Gastroesophageal sphincter (tissue), 4 donors: ENCODE measurements at places on chromosomes 4 and X.

- H3K36me3 ChIP-seq = no peaks in the 10 kb centered on the region
- H3K27ac ChIP-seq = no peak overlapping the region
- H3K4me3 ChIP-seq = no peak overlapping the region
- no peaks in the 10 kb centered on the region for H3K4me1 ChIP-seq
- H3K27me3 ChIP-seq = no peaks in the 10 kb centered on the region
- ATAC-seq = no peak
Measured at GRCh38 chrX:111519215-111519614, 7.8 kb downstream of the SERTM2 start.

DNA sequence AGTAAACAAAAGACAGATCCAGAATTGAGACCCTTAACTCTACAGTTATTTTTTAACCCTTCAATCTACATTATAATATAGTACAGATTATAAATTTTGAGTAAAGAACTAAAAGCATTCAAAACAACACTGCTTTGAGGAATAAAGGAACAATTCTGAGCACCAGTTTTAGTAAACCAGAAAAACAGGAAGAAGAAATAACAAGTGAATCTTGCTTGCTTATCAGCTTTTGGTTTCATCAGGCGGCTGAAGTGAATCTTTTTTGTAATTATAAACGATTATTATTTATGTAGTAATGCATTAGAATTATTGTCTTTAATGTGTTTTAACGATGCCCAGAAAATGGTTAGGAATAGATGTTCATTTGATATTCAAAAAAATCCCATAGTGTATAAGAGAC, 305.4 kb downstream of the ARAP2 start:
- H3K4me3 ChIP-seq = no peak overlapping the region
- ATAC-seq = no peak
- no peaks in the 10 kb centered on the region for H3K36me3 ChIP-seq
- H3K27me3 ChIP-seq = no peaks in the 10 kb centered on the region
- no peaks in the 10 kb centered on the region for H3K4me1 ChIP-seq
- no peak overlapping the region for H3K27ac ChIP-seq

- no peaks in the 10 kb centered on the region for H3K4me1 ChIP-seq
- H3K4me3 ChIP-seq = no peak overlapping the region
- H3K36me3 ChIP-seq = no peaks in the 10 kb centered on the region
- H3K27ac ChIP-seq = no peak overlapping the region
- ATAC-seq = no peak
Measured at GRCh38 chrX:55486736-55487135, 2.9 kb downstream of the USP51 start.

GRCh38 chr4:151114338-151114737, 14.9 kb downstream of the RPS3A start:
- no peaks in the 10 kb centered on the region for H3K27me3 ChIP-seq
- no peaks in the 10 kb centered on the region for H3K36me3 ChIP-seq
- peak overlapping the region; percentile 55 for H3K27ac ChIP-seq
- H3K4me1 ChIP-seq = peaks cover 21% of the 10 kb centered on the region

DNA sequence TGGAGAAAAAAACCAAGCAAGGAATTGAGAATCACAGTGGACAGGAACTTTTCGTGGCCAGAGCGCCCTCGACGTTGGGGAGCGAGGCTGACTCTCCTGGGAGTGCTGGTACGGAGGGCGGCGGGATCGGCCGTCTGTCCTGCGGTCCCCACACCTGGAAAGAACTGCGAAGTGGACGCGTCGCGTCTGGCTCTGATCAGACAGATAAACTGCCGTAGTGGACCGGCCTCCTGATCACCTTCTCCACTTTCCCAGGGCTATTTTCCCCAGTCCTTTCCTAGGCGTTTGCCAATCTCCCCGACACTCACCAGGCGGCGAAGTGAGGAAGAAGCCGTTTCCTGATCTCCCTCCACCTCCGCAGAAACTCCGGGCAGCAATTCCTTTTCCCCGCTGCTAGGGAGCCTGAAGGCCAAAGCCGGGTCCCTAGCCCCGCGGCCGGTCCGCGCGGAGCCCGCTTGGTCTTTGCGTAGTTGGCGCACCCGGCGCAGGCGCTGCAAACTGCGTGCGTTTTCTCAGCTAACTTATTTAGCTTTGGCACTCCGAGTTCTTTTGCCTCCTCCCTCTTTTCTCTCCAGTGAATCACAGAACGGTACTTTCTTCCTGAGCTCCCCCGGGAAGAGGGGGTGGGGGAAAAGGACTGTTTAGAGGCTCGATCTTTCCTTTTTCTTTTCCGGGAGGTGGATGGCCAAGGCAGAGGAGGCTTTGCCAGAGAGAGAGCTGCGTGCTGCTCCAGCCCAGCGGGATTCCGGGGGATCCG, at the start of gene ARSJ:
ARSJ (minus strand) TSS at position 500 of the 757 bp plus-strand sequence. CDS start 813 bp downstream, outside the sequence.
- peak within 1 kb of the TSS; percentile 66 for H3K4me3 ChIP-seq
- H3K36me3 ChIP-seq = no peaks in the 10 kb centered on the region
- H3K27me3 ChIP-seq = no peaks in the 10 kb centered on the region
- peak; percentile 78 for ATAC-seq
- H3K27ac ChIP-seq = peak within 1 kb of the TSS; percentile 90

DNA sequence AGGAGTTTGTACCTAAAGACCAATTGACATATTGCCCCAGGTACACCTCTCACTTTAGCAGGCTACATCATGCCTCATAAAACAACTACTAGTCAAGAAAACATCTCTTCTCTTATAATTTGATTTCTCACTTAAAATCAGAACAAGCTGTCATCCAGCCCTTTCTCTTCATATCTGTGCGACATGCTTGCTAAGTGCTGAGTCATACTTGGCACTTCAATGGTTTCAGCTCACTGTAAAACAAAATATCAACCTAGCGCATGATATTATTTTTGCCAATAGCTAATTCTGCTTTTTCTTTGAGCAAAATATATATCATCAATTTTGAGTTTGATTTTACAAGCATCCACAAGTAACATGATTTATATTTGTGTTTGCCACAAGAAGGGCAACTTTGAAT, 27.9 kb upstream of the FUNDC1 start:
- no peak overlapping the region for H3K27ac ChIP-seq
- H3K27me3 ChIP-seq = no peaks in the 10 kb centered on the region
- no peak for ATAC-seq
- H3K36me3 ChIP-seq = no peaks in the 10 kb centered on the region
- H3K4me3 ChIP-seq = no peak overlapping the region
- no peaks in the 10 kb centered on the region for H3K4me1 ChIP-seq

GRCh38 chr4:102627831-102628523, 126.8 kb downstream of the NFKB1 start:
- H3K4me1 ChIP-seq = no peaks in the 10 kb centered on the region
- ATAC-seq = no peak
- H3K4me3 ChIP-seq = no peak overlapping the region

DNA sequence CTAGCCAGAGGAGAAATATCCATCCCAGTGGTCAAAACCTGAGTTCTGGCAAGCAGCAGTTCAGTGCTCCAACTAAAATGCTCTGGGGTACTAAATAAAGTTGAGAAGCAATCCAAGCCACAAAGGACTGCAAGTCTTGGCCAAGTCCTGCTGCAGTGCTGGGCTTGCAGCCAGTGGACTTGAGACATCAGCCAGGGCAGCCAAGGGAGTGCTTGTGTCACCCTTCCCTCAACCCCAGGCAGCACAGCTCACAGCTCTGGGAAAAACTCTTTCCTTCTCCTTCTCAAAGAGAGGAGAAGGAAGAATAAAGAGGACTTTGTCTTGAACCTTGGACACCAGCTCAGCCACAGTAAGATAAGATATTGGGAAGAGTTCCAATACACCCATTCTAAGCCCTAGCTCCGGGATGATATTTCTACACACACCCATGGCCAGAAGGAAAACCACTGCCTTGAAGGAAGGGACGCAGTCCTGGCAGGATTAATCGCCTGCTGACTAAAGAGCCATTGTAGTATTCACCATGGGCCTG, 99.8 kb downstream of the PTCHD1 start:
- H3K4me3 ChIP-seq = no peak overlapping the region
- peak overlapping the region; percentile 55 for H3K27ac ChIP-seq
- peaks cover 20% of the 10 kb centered on the region for H3K4me1 ChIP-seq
- H3K36me3 ChIP-seq = no peaks in the 10 kb centered on the region
- ATAC-seq = peak; percentile 83

GRCh38 chrX:2600564-2600963, 90.5 kb upstream of the CD99 start:
- H3K27me3 ChIP-seq = no peaks in the 10 kb centered on the region
- H3K36me3 ChIP-seq = peaks cover 28% of the 10 kb centered on the region
- H3K4me3 ChIP-seq = no peak overlapping the region

DNA sequence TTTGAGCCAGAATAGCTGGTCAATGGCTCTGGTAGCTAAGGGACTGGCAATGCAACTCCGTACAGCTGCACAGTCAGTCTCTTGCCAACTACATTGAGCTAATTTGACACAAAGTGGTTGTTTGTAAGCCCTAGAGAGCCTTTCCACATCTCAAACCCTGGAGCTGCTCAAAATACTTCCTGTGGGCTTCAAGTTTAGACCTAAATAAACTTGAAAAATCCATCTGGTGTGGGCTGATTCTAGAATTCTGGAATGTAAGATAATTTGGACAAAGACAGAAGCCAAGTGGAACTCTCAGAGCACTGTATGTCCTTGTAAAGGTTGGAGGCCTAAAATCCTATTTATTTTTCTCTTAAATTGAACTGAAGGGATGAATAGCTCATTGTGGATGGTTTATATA, 380.8 kb downstream of the SPRY1 start:
- no peaks in the 10 kb centered on the region for H3K4me1 ChIP-seq
- no peaks in the 10 kb centered on the region for H3K36me3 ChIP-seq
- no peak overlapping the region for H3K4me3 ChIP-seq
- peak; percentile 85 for ATAC-seq

GRCh38 chr4:124343661-124344171, 368.8 kb downstream of the ANKRD50 start:
- H3K4me3 ChIP-seq = no peak overlapping the region
- no peak overlapping the region for H3K27ac ChIP-seq
- no peaks in the 10 kb centered on the region for H3K4me1 ChIP-seq
- H3K27me3 ChIP-seq = no peaks in the 10 kb centered on the region
- no peak for ATAC-seq

- peaks cover 100% of the 10 kb centered on the region for H3K36me3 ChIP-seq
- no peaks in the 10 kb centered on the region for H3K4me1 ChIP-seq
- ATAC-seq = no peak
Measured at GRCh38 chr4:3517731-3518510, 14.3 kb downstream of the LRPAP1 start.

DNA sequence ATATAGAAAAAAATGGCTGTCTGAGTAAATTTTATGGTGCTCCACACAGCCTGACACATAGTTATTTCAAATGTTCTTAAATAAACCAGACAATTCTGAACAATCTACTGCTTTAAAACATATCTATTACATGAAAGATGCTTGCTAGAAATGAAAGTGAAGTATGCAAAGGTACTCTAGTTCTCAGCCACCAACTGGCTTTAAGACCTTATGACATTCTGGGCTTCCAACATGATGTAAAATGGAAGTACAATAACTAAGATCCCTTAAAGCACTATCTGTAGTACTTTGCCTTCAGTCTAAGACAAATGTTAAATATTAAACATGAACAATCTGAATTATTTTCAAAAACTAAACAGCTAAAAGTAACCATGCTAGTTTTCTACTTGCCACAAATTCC, 17.3 kb downstream of the HUWE1 start:
- H3K4me3 ChIP-seq = no peak overlapping the region
- no peak overlapping the region for H3K27ac ChIP-seq
- no peak for ATAC-seq
- H3K27me3 ChIP-seq = no peaks in the 10 kb centered on the region

DNA sequence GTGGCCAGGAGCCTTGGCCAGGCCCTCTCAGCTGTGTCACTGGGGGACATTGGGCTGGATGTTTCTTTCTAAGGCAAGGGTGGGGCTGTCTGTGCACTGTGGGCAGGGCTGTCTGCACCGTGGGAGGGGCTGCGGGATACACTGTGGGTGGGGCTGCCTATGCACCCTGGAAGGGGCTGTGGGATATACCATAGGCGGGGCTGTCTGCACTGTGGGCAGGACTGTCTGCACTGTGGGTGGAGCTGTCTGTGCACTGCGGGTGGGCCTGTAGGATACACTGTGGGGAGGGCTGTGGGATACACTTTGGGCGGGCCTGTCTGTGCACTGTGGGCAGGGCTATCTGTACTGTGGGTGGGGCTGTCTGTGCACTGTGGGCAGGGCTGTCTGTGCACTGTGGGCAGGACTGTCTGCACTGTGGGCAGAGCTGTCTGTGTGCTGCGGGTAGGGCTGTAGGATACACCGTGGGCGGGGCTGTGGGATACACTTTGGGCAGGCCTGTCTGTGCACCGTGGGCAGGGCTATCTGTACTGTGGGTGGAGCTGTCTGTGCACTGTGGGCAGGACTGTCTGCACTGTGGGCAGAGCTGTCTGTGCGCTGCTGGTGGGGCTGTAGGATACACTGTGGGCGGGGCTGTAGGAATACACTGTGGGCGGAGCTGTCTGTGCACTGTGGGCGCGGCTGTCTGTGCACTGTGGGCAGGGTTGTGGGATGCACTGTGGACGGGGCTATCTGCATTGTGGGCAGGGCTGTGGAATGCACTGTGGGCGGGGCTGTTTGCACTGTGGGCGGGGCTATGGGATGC, 31.1 kb downstream of the ACOX3 start:
- ATAC-seq = peak; percentile 68
- peaks cover 44% of the 10 kb centered on the region for H3K4me1 ChIP-seq
- no peak overlapping the region for H3K27ac ChIP-seq
- no peak overlapping the region for H3K4me3 ChIP-seq

DNA sequence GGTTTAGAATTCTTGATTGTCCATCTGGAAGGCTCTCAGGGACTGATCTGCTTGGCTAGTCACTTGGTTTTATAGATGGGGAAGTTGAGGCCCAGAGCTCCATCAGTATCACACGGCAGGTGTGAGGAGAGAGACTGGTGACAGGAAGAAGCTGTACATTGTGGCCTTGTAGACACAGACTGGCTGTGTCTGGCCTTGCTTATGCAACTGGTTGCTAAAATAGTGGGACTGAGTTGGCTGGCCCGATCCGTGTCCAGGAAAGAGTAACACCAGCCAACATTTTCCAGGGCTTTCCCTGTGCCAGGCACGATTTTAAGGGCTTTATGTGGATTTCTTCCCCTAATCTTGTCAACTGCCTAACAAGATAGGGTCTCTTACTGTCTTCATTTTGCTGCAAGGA, 2.8 kb downstream of the TBC1D14 start:
- H3K36me3 ChIP-seq = no peaks in the 10 kb centered on the region
- ATAC-seq = no peak
- no peak overlapping the region for H3K27ac ChIP-seq
- no peaks in the 10 kb centered on the region for H3K27me3 ChIP-seq

DNA sequence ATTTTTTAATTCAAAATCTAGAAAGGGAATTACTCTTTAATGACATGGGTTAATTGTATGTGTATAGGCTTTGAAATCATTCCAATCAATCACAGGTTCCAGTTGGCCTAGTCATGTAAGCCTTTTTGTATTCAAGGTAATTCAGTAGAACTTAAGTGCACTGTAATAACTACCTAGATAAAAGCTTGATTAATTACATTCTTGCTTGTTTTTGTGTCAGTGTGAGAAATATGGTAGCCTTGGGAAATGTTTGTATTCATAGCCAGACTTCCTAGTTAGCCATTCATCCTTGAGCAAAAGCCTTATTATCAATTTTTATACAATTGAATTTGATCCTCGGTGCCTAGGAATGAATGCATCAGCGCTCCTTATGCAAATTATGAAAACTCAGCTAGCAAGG, 33.5 kb downstream of the TKTL2 start:
- H3K36me3 ChIP-seq = no peaks in the 10 kb centered on the region
- ATAC-seq = no peak
- H3K4me3 ChIP-seq = no peak overlapping the region
- H3K27me3 ChIP-seq = no peaks in the 10 kb centered on the region
- H3K4me1 ChIP-seq = no peaks in the 10 kb centered on the region

GRCh38 chrX:39677585-39677977, 420.2 kb downstream of the BCOR start:
- H3K27ac ChIP-seq = no peak overlapping the region
- H3K27me3 ChIP-seq = no peaks in the 10 kb centered on the region
- no peaks in the 10 kb centered on the region for H3K4me1 ChIP-seq
- H3K4me3 ChIP-seq = no peak overlapping the region
- H3K36me3 ChIP-seq = no peaks in the 10 kb centered on the region
